ENCODE measurements at places on chromosomes 16 and 17. TPM values are rescaled to one million over a fixed set of nuclear protein-coding genes. Genes with fewer than 3 reads are reported as not detected.

GRCh38 chr17:55666806-55667205 is 55.9 kb downstream of the TMEM100 start:
- no peak for DNase-seq

- DNase-seq, result no peak
Observed at GRCh38 chr16:11499295-11500089, 87.2 kb downstream of the LITAF start.

GRCh38 chr17:30299000-30299399 is 7.3 kb upstream of the BLMH start:
- peak; percentile 11 for DNase-seq

DNA sequence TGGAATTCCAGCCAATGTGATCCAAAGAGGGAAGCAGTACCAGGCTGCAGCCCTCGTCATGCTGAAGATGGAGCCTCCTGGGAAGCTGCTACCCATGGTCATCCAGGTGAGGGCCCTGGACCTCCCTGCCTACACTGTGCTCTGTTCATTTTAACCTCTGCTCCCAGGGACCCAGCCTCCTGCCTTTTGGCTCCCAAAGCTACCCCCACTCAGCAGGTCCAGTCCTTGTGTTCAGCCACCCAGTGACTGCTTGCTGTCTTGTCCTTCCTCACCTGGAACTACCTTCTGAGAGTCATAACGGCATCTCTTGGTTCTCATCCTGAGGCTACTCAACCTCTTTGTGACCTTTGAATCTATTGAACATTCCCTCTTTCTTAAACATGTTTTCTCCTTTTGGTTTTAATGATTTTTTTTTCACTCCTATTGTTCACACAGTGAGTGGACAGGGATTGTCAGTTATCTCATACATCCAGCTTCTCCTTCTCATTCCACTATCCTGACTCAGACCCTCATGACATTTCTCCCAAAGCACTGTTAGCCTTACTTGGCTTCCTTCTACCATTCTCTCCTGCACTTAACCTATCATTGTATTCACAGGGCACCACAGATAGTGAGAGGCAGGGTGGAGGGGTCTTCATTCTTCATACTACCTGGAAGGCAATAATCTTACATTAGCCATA is 53.3 kb downstream of the GOSR1 start:
- DNase-seq, result no peak

DNA sequence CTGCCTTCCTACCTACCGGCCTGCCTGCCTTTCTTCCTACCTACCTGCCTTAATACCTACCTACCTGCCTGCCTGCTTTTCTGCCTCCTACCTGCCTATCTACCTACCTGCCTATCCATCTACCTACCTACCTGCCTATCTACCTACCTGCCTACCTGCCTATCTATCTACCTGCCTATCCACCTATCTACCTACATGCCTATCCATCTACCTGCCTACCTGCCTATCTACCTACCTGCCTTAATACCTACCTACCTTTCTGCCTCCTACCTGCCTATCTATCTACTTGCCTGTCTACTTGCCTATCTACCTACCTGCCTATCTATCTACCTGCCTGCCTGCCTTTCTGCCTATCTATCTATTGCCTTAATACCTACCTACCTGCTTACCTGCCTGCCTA is 383.8 kb upstream of the PSMD7 start:
- DNase-seq, result no peak

- no peak for DNase-seq
Observed at GRCh38 chr16:88407807-88408206, 25.0 kb downstream of the ZNF469 start.

- DNase-seq, result peak; percentile 71
Observed at GRCh38 chr16:83113317-83113716, 486.5 kb downstream of the CDH13 start.

- DNase-seq, result no peak
Observed at GRCh38 chr17:45091778-45092425, 30.8 kb downstream of the NMT1 start.

DNA sequence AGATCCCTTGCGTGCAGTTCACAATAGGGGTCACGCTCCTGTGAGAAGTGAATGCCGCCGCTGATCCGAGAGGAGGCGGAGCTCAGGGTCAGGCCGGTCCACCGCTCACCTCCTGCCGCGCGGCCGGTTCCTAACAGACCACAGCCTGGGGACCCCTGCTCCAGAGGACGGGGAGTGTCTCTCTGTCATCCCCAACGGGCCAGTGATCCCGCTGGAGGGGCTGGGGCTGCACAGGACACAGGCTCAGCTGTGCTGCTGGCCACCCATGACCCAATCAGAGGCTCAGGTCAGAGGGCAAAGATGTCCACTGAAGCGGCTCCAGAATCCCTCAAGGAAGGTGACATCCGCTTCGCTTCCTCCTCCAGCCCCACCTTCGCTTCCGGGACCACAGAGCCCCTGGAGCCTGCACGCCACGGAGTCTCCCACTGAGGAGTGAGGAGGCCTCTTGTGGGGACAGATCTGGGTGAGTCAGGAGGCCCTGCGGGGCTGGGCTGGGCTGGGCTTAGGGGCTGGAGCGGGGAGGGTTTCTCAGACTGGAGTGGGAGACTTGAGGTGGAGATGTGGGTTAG is 115.4 kb downstream of the METRNL start:
- no peak for DNase-seq

GRCh38 chr17:64694207-64694606 is 32.1 kb upstream of the SMURF2 start:
- no peak for DNase-seq

DNA sequence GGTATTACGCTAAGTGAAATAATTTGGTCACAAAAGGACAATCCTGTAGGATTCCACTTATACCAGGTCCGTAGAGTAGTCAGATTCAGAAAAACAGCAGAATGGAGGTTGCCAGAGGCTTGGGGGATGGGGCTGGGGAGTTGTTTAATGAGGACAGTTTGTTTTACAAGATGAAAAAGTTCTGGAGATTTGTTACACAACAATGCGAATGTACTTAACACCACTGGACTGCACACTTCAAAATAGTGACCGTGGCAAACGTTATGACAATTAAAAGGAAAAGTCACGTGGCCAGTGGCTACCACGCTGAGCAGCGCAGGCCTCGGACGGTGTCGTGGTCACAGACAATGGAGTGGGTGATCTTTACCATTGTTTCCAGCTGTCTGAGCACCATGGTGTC is 338.1 kb downstream of the SEC14L1 start:
- DNase-seq, result no peak

- no peak for DNase-seq
Observed at GRCh38 chr16:70691223-70692129, 5.6 kb upstream of the MTSS2 start.

GRCh38 chr16:70160388-70160787 is 13.2 kb upstream of the CLEC18C start:
- no peak for DNase-seq

GRCh38 chr16:53865494-53865863 is 161.5 kb downstream of the FTO start:
- no peak for DNase-seq

- no peak for DNase-seq
Observed at GRCh38 chr16:62077998-62078397, 41.8 kb upstream of the CDH8 start.

DNA sequence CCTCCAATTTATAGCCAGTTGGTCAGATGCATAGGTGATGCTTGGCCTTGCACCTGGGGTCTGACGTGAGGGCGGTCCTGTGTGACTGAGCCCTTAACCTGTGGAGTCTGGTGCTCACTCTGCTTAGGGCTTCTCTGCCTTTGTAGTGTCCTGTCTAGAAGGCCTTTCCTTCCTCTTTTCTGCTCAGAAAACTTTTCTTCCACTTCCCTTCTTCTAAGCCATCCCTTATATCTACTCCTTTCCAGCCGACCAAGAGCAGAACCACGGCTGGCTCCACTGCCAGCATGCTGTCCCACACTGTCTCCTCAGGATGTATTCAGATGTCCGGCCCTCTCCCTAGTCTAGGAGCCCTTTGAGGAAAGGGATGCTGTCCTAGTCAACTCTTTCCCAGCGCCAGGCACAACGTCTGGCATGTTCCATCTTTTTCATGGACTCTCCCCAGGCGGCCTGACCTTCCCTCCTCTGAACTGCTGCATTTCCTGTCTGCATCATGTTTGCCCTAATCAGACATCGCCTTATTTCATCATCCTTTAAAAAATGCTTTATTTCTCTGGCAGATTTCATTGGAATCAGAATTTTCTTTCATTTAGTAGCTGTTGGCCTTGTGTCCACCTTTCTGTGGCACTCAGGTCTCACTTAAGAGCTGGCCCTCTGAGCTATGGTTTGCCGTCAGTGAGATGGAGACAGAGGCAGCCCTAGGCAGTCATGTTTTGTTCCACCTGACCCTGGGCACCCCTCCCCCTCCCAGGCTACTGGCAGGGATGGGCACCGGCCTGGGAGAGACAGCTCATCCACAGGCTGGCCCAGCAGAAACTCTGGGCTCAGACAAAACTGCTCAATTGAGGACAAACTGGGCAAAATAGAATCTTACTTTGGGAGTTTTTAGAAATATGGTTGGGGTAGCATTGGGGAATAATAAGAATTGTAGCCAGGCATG is 15.5 kb upstream of the BRCA1 start:
- no peak for DNase-seq

DNA sequence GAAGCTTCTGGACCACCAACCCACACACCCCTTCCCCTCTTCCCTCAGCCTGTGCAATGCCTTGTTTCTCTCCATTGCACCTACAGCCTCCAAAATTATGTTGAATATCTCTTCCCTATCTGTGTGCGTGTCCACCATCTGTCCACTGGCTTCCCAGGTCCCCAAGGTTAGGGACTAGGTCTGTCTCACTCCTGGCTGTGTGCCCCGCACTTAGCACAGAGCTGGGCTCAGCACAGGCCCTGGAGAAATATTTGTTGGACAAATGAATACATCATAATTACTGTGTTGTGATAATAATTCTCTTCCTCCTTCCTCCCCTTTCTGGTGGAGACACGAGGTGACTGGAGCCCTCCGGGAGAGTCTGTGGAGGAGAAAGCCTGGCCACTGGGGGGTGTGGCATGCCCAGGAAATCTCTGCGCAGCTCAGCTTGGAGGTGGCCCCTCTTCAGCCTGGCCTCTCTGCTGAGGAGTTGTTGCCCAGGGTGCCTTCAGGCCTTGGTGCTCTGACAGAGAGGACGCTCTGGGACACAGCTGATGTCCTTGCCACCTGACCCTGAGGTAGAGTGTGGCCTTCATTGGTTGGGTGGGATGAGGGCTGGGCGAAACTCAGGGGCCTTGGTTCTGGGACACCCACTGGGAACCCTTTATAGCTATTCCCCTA is 3.3 kb upstream of the BRD7 start:
- DNase-seq, result no peak

DNA sequence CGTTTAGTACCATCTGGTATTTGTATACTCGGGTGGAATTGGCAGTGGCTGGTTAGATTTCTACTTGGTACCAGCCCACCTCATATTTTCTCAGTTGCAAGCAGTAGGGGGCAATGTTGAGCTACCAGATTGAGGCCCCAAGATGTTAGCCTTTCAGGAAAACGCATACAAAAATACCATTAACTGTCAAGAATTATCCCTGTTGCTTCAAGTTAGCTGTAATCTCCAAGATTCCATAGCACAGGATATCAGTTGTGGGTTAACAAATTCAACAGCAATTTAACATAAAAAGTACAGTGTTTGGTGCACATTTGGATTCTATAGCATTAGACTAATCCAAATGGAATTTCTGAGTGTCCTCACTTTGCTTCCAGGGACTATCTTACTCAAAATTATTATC is 188.2 kb downstream of the FTO start:
- peak; percentile 27 for DNase-seq

DNA sequence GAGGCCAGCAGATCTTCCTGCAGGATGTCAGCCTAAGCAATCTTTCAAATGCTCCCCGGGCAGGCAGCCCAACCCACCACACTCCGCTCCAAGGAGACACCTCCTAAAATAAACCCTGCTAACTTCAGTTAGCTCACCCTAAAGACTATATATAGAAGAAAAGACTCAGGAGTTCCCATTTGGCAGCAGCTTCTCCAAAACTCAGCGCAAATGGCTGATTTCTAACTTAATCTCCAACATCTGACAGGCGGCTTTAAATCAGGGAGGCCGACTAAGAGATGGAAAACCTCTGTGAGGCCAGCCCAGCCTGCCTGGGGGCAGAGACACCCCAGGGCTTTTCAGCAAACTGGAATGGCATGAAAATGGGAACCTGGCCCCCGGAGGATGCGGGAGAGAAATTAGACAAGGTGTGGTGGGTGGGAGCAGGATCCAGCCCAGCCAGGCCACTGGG is 91.6 kb downstream of the XYLT1 start:
- no peak for DNase-seq

MRPL45 gene
- total RNA-seq, result 45.1 TPM

TP53TG3E gene
- total RNA-seq, result not detected

KRTAP9-4 gene
- not detected for total RNA-seq

PRKCB gene
- total RNA-seq, result 51.6 TPM

ARL5C gene
- 0.68 TPM for total RNA-seq

CDRT4 gene
- total RNA-seq, result 6.2 TPM

ACSM5 gene
- total RNA-seq, result not detected

Data from OCI-LY7 (cell line).